ENCODE measurements at places on chromosomes 3 and 15.

- no peak for DNase-seq
These were observed 107.0 kb upstream of the UBE2E1 start for GRCh38 chr3:23698652-23699313.

GRCh38 chr3:16794257-16794656 is 90.5 kb upstream of the PLCL2 start:
- no peak for DNase-seq

DNA sequence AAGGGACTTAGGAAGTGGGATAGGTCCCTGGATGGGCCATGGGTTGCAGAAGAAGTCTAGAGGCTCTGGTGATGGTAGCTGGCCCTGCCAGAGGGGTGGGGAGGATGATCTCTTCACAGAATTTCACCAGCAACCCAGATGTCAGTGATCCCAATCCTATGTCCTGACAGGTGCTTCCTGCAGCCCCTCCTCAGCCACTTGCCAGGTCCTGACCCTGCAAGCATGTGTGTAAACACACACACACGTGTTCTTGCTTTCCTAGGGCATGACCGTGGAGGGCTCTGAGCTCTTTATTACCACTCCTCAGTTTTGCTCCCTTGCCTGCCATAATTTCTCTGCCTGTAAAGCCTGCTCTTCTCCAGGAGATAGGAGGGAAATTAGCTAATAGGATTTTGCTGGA is 12.5 kb downstream of the TEX264 start:
- DNase-seq: no peak

- DNase-seq: no peak
These were observed 94.8 kb downstream of the SLC9A9 start for GRCh38 chr3:143753456-143753855.

DNA sequence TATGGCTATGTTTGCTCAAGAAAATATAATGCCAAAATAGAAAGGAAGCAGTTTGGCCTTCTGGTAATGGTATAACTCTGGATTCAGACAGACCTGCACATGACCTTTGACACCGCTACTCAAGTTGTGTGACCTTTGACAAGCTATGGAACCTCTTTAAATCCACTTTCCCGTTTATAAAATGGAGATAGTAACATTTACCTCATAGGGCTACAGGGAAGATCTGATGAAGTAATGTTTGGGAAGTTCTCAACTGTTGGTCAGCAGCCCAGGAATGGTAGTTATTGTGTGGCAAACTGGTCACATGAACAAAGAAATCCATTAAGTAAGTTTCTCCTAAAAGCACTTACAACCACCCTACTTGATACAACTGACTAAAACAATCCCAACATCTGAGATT is 95.1 kb upstream of the PHLDB2 start:
- DNase-seq: no peak

DNA sequence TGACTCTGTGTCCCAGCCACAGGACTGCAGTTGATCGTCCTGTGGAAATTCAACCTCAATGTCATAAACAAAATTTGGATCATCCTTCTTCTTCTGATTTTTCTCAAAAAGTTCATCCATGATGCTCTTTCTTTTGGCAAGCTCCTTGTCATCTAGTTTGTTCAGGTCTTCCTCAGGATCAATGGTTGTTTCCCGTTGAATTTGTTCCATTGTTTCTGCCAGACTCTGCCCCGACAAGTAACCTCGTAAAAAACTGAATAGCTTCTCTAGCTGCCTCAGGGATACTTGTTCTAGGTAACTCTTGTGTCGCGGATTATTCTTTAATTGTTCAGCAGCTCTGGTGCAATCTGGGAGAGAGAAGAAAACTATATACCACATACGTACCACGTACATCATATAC is 4.5 kb downstream of the CEP19 start:
- DNase-seq: no peak

GRCh38 chr3:61409638-61410037 is 151.7 kb upstream of the PTPRG start:
- DNase-seq: no peak

DNA sequence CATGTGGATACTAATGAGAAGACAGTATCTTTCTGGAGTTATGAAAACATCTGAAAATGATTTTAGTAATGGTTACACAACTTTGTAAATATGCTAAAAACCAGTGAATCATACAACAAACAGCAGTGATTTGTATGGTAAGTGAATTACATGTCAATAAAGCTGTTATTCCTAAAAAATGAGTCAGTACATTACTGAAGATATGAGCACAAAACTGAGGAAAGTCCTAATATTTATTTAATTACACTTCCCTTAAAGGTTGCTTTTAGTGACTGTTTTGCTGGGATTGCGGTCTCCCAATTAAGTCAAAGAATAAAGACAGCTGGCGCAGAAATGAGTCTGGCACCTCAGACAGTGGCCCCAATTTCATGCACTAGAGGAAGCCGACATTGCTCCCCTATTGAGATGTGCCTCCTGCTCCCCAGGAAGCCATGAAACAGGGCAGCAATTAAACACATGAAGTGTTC is 50.9 kb upstream of the FSIP1 start:
- no peak for DNase-seq

DNA sequence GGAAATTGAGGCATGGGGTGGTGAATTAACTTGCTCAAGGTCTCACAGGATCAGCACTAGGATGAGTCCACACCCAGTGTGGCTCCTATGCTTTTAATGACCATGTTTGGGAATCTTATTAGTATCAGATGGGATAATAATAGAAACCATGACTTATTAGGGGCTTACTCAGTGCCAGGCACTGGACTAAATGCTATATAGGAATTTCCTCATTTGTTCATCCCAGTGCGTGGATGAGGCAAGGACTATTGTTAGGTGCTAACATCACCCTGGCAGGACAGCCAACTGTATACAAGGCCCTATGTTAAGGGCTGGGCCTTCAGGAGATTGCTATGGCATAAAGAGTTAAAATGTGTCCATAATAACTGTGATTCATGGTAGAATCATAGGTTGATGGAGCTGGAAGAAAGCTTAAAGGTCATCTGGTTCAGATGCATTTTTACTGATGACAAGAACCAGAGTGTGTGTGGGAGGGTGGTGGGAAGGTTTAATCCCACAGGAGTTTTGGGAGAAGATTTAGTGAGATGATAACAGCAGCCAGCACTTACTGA is 4.7 kb upstream of the FEM1B start:
- DNase-seq: no peak

DNA sequence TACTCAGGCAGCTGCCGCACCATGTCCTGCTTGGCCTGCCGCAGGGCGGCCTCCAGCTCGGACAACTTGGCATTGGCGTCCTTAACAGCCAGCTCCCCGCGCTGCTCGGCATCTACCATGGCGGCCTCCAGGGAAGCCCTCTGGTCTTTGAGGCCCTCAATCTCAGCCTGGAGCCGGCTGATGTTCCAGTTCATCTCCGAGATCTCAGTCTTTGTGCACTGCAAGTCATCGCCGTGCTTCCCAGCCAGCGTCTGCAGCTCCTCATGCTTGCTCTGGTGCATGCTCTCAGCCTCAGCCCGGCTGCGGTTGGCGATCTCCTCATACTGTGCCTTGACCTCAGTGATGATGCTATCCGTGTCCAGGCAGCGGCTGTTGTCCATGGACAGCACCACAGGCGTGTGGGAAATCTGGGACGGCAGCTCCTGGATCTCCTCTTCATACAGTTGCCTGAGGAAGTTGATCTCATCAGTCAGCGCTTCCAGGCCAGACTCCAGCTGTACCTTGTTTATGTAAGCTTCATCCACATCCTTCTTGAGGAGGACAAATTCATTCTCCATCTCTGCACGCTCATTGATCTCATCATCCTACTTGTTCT is 15.5 kb upstream of the PSTPIP1 start:
- DNase-seq: no peak

DNA sequence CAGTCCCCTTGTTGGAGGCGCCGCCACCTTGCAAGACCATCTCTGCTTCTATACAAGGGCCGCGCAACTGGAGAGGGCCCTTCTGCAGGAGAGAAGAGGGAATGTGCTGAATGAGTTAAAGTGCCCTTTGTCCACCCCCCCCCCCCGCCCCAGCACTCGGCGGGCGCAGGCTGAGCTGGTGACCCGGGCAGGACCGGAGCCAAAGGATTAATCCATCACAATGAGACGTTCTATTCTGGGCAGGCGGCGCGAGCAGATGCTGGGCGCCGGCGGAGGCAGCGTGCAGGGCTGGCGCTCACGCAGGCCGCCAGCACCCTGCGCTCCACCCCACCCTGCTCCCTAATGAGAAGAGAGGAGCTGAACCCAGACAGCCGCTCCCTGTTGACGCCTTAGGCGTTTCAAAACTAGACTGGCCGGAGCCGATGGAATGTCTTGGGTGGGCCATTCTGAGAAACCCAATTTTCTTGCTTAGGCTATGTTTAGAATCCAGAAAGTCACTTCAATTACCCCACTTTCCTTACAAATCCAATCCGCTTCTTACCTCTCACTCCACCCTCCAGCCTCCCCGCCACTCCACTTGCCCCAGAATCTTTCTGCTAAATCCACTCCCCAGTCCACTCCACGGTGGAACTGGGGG is 32.9 kb downstream of the GJD2 start:
- no peak for DNase-seq

GRCh38 chr15:55856506-55857164 is 113.7 kb upstream of the PRTG start:
- no peak for DNase-seq

- no peak for DNase-seq
These were observed 37.0 kb downstream of the PAQR9 start for GRCh38 chr3:142926368-142926944.

DNA sequence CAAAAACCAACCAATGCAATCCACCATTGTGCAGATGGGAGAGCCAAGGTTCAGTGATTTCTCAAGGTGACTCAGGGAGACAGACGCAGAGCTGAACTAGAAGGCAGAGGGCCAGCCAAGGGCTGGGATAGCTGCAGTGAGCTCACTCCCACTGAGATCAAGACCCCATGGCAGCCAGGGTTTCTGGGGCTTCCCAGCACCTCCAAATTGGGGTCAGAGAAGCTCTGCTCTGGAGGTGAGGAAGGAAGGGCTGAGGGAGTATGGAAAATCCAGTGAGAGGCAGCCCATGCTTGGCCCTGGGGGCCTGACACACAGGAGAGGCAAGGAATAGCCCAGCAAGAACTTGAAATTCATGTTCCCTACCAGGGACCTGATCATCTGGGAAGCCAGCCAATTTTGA is 61.0 kb downstream of the ISG20 start:
- no peak for DNase-seq

- DNase-seq: no peak
These were observed 215.1 kb downstream of the ITPR1 start for GRCh38 chr3:4708230-4708629.

DNA sequence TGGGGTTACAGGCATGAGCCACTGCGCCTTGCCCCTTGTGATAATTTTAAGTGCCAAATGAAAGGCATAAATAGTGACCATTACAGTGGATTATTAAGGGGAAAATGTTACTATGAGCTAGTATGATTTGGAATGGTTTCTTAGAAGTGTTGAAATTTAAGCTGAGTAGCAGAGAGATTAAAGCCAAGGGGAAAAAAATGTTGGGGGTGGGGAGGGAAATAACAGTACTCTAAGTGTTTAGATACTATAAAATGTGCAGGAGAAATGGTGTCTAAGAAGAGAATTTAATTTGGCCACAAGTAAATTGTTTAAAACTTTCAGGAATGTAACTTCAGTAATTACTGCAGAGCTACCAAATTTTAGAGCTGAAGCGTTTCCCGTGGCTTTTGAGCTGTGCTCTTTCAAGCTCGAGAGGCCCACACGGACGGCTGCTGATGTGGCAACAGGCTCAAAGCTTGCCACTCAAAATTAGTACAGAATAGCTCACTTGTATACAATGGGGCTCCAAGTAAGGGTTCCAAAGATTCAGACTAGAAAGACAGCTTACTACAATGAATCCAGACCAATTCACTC is 23.9 kb upstream of the SLC12A8 start:
- no peak for DNase-seq

DNA sequence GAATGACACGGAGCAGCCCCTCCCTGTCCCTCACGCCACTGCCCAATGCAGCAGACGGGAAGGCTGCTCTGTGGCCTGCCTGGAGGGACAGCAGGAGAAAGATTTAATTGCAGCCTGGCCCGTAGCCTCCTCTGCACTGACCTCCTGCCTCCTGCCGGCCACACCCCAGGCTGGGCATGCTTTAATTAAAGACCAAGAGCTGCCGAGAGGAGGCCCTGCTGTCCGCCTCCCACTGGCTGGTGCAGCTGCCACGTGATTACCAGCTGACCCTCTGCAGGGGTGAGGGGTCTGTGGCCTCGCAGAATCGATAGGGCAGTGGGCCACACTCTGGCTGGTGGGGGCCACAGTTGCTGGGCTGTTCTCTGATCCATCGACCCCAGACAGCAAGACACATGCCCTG is 100.2 kb upstream of the PRR23E start:
- no peak for DNase-seq

- no peak for DNase-seq
These were observed 4.9 kb upstream of the TBC1D5 start for GRCh38 chr3:17747174-17747889.

- DNase-seq: no peak
These were observed 459.9 kb downstream of the RAP2B start for GRCh38 chr3:153621953-153622352.

GRCh38 chr15:31396881-31397560 is 70.4 kb downstream of the KLF13 start:
- DNase-seq: no peak

DNA sequence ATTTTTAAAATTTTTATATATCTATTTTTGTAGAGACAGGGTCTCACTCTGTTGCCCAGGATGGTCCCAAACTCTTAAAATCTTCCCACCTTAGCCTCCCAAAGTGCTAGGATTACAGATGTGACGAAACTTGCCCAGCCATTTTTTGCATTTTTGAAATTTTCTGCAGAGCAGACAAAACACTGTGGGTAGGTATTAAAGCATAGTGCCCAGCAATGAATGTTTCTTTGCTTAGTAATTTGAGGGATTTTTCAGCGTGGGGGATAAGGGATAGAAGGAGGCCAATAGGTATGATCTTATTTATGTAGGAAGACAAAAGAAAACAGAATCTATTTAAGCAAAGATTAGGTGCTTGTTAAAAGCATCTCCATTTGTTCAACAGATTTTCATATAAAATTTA is 446.8 kb upstream of the DPH6 start:
- no peak for DNase-seq

- no peak for DNase-seq
These were observed 235.5 kb downstream of the PTPRG start for GRCh38 chr3:61796911-61797310.
